ENCODE measurements at places on chromosomes 5 and 9.

- DNase-seq, result no peak
These were observed 585.9 kb downstream of the TLR4 start for GRCh38 chr9:118290116-118290515.

DNA sequence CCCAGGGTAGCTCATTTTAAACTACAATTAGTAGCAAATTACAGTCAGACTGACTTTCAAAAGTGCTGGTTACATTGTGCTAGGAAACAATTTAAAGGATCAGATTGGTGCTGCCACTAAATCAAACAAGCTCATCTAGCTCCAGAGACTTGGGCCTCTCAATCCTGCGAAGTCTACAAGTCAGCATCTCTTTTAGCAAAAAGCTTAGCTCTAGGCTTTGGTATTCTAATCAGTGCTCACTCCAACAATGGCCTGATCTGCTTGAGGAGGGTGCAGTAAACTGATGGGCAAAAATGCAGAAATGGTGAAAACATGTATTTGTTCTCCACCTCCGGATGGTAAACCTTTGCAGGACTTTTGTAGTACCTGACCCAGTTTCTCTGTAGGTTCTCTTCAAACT, 47.0 kb upstream of the SEMA6A start:
- no peak for DNase-seq

- DNase-seq, result no peak
These were observed 92.8 kb upstream of the PITX1 start for GRCh38 chr5:135126688-135127438.

DNA sequence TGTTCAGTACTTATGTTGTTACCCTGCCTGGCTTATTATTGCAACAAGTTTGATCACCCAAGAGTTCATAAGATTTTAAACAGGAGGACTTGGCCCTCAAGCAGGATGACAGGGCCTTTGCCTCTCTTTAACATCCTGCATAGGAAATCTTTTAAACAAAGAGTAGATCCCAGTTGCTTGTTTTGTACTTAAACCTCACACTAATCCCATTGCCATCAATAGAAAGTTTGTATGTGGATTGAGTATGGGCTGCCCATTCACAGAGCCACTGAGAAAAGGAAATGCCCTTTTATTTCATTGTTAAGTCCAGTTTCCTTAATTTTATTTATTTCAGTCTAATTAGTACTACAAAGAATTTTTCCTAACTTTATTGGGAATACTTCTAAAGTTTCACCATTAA, 52.2 kb upstream of the FGF10 start:
- no peak for DNase-seq

DNA sequence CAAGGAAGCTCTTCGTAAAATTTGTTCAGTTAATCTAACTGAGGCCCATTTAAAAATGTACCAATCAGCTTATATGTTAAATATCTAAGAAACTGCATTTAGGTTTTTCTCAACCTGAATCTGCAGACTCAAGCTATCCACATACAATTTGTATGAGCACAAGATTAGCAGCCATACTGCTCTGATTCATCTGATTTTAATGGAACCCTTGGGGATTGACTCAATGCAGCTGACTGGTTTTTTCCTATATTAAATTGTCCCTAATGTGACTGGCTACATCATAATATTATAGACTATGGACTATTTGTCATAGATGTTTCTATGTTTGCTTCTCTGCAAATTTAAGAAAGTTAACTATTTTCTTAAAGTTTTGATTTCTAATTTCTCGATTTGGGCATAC, 451.0 kb upstream of the TUSC1 start:
- no peak for DNase-seq
